ENCODE measurements at places on chromosomes 12 and 14.

- peak; percentile 64 for DNase-seq
These were observed 10.9 kb downstream of the ZNF664 start for GRCh38 chr12:123983822-123984485.

DNA sequence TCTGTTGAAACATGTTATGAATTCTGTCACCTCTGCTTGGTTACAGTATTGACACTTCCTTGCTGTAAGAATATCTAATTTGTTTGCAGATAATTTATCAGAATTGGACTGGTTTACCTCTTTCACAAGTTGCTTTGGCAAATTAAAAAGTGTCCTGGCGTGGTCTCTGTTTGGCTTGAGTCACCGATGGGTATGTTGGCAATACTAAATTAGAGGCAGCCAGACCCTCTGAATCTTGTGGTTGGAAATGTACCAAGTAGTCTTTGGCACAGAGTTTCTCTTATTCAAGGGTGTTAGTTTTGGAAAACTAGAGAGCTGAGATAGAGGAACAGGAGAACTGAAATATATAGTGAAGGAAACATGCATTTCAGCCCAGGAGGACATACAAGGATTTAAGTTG lies 521.1 kb upstream of the MGAT4C start:
- no peak for DNase-seq

DNA sequence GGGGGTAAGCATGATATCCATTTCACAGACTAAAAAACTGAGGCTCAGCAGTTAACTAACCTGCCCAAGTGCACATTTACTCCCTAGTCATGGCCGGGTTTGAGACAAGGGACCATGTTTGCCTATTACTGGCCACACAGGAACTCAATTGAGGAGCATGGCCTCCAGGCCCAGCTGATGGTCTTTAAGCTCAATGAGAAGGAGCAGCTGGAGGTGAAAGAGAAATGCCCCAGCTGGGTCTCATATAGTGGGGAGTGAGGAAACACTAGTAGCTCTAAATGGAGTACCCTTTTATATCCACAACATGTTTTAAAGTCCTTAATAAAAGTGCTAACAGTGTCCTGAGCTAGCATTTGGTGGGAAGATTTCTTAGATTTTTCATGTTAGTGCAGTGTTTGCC lies 1.6 kb downstream of the TDP1 start:
- no peak for DNase-seq

DNA sequence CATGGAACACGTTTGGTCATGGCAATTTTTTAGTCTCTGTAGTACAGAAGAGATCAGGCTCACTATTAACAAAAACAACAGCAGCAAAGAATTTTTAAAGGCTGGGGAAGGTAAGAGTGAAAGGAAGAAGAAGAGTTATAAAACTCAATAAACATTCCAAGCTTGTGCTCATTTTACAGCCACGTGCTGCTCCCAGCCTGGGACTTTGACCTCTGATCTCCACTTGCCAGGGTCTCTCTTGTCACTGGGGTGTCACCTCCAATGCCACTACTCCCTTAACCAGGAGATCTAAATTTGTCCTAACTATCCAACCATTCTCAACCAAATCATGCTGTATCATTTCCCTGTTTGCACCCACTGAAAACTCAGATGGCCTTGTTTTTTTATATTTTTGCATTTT lies 605.1 kb downstream of the VRK1 start:
- no peak for DNase-seq

- DNase-seq: no peak
These were observed 12.4 kb downstream of the TTLL5 start for GRCh38 chr14:75673345-75674035.
